ENCODE measurements at places on chromosomes 7 and 10.

GRCh38 chr7:143882020-143882603 lies 19.9 kb downstream of the TCAF1 start:
- DNase-seq: no peak

GRCh38 chr7:140404565-140405065 lies 757 bp downstream of the RAB19 start:
- DNase-seq: no peak

DNA sequence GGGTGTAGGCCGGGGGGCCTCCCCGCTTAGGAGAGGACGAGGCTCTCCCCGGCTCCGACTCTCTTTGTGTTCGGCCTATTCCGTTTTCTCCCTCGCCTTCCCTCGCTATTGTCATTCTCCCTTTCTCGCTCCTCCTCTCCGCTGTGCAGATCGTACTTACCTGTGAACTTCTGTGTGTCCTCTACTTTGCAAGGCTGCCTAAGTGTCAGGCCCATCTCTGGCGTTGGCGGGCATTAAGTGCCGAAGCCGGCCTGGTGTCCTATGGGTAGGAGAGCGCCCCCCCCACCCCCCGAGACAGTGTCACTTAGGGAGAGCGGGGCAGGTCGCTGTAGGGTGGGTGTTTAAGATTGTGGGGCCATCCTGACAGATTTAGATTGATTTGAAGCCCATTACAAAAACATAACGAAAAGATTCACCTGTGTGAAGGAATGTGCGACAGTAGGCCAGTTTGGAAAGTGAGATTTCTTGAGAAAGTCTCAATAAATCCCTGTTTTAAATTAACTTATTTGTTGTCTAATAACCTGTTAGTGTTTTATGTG lies 579 bp downstream of the RBM33 start:
- DNase-seq: no peak

DNA sequence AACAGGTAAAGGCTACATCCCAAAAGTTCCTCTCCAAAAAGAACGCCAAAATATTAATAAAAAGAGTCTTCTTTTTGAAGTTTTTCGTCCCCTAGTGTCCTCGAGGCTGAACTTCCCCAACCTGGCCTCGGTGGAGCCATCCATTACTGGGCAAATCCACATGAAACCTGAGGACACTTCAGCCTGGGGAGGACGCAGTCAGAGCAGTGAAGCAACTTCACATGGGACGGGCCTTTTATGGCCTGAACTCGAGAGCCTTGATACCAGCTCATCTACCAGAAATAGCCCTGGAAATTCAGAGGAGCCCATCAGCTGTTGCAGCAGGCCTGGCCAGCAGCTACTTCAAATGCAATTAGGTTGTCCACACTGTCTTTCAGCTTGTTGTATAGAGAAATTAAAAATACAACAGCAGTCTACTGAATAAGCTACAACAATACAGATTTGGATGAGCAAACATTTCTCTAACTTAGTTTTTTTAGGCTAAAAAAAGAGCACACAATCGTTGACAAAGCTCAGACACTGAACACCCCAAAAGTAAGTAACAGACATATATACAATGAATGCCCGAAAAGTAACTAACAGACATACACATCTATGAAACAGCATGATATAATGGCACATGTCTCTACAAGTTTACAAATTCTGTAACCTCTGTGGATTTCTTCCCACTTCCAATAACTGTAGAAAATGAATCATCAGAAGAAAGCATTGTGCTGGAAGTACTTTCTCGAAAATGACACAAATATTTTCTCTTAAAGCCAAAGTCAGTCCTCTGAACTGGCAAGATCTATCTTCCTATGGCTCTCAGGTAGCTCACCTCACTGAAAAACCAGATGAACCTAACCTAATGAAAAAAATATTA lies at the start of gene SVIL:
Gene SVIL (minus strand): TSS at position 208 of the 862 bp plus-strand sequence. CDS start 79,913 bp downstream, outside the sequence.
- DNase-seq: no peak

GRCh38 chr7:72405871-72406270 lies 6.3 kb downstream of the CALN1 start:
- DNase-seq: no peak

DNA sequence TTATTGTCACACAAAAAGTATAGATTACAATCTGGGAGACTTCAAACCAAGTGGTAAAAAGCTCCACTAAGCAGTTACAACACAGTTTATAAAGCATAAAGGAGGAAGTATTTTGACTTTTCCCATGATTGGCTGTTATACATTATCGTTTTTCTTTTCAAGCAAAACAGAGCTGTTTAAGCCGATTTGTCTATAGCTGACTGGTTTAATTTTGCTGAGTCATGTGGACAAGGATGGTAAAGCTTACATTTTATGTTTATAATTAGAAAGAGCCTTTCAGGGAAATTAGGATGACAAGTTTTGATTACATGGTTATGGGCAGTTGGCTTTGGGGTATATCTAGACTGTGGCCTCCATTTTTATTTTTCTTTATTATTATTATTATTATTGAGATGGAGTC lies 152.5 kb upstream of the STK17A start:
- DNase-seq: no peak

GRCh38 chr10:72088889-72089575 lies 681 bp upstream of the SPOCK2 start:
- no peak for DNase-seq

DNA sequence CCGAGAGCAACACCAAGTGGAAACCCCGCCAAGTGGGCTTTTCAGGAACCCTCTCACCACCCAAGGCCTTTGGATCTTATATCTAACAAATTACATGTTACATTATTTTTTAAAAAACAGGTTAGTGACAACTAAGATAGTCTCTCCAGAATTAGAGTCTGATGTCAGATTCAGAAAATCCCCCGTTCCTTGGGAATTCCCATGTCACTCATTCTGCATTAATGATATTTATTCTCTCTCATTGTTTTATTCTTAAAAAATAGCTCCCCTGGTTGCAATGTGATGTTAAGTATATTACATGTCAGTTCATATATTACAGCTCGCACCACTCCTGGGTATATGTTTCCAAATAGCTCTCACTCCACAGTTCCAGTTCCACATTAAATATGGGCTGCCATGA lies 81.8 kb downstream of the WNT2 start:
- DNase-seq: no peak

- DNase-seq: no peak
Observed at GRCh38 chr7:117135553-117135891, 182.2 kb downstream of the ST7 start.

GRCh38 chr7:66880053-66880452 lies 41.0 kb upstream of the TMEM248 start:
- no peak for DNase-seq

DNA sequence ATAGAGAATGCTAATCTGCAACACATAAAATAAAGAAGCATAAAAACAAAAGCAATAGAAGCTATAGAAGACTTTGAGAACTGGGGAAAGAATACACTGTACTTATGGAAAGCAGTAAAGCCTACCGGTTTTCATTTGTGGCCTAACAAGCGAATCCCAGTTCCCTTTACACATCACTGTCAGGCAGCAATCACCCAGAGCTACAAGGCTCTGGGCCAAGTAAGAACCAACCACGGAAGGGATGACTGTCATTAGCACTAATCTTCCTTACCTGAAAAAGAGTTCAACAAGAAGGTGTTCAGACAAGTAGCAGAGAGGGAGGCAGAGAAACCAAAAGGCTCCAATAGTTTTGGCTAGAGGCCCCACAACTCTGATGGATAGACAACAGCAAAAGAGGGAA lies 15.0 kb downstream of the CCDC6 start:
- no peak for DNase-seq

GRCh38 chr7:4135301-4135700 lies 546.8 kb upstream of the FOXK1 start:
- no peak for DNase-seq

- no peak for DNase-seq
Observed at GRCh38 chr7:37483627-37484026, 35.0 kb upstream of the ELMO1 start.

Measured in HCT116 (cell line).